Stimulated activated CD8-positive, alpha-beta memory T cell treated with anti-CD3 and anti-CD28 coated beads, Interleukin-7, amount 100 ng/mL, for 48 hours (primary cell): ENCODE measurements at places on chromosomes 11 and 22.

- no peak for DNase-seq
These were observed 83.3 kb downstream of the DGCR2 start for GRCh38 chr22:19038728-19039447.

DNA sequence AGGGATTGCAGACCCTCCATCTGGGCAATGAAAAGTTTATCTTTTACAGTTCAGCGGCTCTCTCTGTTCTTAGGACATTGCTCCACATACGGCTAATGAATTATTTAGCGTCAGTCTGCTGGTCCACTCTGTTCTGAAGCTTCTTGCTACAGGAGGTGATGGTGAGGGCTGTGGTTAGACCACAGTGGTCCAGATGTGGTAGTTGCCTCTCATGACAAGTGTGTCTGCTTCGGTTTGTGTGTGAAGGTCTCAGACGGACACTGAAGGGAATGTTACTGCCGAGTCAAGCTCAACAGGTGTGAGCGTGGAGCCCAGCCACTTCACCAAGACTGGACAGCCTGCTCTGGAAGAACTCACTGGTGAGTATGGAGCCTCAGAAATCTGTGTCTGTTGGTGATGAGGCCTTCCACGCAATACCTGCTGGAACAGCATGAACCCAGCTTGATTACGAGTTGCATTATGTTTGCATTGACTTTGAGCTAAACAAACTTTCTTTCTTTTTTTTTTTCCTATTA, 220.8 kb downstream of the DBX1 start:
- DNase-seq: no peak

DNA sequence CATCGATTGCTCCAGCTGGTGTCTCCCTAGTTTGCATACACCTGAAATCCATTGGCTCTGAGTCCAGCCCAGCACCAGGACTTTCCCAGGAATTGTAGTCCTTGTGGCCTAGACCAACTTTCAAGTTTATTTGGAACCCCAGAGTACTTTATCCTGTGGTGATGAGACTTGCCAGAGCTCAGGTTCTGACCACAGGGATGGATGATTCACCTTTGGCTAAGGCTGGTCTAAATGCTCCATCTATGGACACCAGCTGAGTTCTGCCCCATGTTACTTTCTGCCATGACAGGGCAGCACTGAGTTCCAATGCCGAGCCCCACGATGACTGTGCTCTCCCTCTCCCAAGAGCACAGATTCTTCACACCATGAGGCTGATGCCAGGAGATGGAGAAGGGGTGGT, 17.3 kb upstream of the INSC start:
- DNase-seq: no peak

DNA sequence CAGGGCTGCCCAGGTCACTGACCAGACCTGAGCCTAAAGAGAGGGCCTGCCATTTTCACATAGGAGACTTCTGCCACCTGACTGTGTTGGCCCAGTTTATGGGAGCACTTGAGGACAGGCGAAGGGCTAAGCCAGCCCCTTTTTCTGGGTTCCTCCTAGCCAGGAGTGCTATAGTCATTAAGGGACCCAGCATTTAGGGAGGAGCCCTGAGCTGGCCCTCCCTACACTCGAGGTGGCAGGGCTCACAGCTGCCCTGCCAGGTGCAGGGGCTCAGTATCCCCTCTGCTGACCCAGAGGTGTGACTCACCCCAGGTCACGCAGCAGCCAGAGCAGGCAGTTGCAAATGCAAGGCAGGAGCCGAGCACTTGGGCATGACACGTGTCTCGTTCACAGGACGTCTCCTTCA, 86.3 kb upstream of the CRYBB3 start:
- DNase-seq: no peak

DNA sequence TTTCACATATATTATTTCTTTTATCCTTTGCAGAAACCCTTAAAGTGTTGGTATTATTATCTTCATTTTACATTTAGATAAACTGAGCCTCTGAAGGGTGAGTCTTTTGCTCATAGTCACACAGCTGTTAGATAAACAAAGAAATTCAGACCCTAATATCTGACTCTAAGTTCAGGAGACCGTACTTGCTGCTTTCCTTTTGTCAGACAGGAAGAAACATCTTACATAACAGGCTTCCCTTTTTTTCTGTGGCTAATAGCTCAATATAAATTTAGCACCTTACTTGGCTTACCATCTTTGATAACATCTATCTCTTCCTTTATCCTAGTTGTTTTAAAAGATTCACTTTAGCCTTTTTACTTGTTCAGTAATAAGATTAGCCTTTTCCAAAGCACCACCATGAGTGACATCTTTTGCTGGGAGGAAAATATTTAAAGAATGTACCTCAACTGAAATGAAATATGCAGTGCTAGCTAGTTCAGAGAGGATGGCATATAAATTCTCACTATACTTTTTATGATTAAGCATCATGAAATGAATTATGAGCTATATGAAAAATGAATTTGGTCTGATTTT, 128.6 kb downstream of the WNT11 start:
- no peak for DNase-seq

GRCh38 chr11:65658174-65659021, 4.3 kb downstream of the RELA start:
- DNase-seq: no peak
